ENCODE measurements at places on chromosomes 2 and 18.

DNA sequence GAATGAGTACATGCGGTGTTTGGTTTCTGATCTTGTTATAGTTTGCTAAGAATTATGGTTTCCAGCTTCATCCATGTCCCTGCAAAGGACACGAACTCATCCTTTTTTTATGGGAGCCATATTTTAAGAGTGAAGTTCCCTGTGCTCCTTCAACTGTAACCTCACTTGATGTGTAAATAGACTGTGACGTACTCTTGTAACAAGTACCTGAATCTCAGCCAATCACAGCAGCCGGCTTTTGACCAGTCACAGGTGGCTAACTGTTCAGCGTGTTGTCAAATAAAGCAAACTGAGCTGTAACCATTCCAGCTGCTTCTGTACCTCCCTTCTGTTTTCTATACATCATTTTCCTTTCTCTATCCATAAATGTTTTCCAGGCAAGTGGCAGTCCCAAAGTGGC lies 774.3 kb upstream of the HS6ST1 start:
- DNase-seq, result no peak

DNA sequence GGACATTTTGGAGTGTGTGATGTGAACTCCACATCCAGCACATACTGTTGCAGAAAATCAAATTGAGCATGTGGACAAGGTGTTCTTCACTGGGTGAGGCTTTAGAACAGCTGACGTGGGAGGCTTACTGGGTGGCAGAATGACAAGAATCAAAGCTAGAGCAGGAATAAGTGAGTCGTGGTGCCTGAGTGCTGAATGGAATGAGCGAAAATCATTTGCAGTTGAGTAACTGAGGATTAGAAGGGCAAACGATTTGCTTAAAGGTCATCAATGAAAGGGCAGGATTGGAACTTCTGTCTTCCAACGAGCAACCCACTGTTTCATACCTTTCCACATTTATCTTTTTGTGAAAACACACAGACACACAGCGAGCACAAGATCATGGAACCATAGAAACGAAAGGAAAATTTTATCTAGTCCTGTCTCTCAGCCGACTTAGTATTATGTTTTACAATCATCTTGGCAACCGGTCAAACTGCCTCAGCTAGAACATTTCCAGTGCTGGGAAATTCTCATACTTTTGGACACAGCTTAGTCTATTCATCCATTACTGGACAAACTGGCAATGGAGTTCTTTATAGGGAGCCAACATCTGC lies 7.2 kb upstream of the DAW1 start:
- DNase-seq, result no peak

DNA sequence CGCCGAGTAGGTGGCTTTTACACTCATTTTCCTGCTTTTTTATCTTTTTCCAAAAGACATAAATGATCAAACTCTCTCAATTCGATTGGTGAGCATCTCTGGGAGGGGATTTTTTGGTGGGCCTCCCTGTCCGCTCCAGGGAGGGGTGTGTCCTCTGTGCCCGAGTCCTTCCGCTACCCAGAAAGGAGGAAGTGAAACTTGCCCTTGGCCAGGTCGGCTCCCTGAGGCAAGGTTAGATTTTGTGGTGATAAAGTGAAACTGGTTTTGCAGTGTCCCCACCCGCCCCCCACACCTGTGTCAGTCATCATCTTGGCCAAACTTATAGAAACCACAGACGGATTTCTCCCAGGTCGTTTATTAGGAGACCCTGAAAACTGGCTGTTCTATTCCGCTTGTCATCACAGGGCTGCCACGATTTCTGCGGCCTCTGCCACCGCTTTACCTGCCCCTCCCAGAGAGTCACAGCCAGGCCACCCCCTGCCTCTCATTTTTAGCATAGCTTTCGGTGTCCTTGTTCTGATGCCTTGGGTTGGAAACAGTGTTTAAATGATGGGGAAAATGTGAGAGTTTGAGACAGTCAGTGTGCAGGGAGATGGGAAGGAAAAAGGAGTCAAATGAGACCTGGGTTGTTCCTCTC lies 93.6 kb downstream of the SH3BP4 start:
- peak; percentile 19 for DNase-seq

DNA sequence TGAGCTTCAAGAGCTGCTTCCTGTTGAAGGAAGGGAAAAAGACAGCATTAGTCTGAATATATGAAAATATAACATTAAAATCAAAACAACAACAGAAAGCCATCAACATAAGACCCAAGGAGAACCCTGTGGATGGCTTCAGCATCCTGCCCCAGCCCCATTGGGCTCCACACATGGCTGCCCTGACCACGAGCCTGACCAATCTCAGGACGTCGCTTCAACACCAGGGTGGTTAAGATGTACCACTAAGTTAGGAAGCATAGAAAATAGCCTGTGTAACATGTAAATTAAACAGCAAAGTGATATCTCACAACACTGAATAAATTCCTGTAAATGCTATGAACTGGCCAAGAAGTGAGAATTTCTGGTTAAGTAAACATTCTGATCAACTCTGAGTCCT lies 77.2 kb upstream of the CD226 start:
- DNase-seq, result peak; percentile 11

DNA sequence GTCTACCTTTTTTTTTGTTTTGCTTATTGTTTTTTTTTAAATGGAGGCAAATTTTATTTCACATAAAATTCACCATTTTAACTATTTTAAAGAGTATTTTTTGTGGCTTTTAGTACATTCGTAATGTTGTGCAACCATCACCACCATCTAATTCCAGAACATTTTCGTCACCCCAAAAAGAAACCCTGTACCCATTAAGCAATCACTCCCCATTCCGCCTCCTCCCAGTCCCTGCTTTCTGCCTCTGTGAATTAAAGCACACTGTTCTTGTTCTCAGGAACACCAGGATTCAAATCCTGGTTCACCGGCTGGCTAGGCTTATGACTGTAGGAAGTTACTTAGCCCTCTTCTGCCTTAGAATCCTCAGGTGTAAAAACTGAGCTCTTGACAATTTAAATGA lies 36.9 kb upstream of the EPAS1 start:
- no peak for DNase-seq

DNA sequence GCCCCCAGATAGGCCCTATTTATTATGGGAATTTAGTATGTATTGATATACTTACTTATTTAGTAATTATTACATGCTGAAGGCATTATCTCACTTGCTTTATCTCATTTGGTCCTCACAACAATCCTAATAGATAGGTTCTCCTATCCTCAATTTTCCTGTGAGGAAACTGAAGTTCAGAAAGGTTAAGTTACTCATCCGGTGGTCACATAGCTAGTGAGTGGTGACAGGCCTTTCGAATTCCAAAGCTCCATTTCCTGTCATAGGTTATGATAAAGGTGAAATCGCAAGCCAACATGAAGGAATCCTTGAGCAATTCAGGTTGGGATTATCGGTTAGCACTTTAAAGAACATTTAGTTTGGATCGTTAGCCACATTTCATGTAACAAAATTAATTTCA lies 33.3 kb downstream of the NAB1 start:
- no peak for DNase-seq

GRCh38 chr2:234911271-234911670 lies 40.5 kb upstream of the SH3BP4 start:
- no peak for DNase-seq

DNA sequence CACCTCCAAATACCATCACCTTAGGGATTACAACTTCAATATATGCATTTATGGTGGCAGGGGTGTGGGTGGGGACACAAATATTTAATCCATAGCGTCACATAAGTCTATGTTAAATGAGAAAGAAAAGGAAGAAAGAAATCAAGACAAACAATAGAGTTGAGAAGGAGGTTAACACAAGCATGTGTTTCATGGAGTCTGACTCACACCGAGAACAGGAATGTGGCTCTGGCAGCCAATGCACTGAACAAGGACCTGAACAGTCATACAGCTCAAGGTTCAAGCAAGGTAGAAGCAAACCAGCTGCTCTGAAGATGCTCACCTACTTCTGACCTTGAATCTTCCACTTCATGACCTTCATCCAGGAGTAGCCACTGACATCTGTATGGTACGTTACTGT lies 36.2 kb upstream of the LPIN1 start:
- no peak for DNase-seq

DNA sequence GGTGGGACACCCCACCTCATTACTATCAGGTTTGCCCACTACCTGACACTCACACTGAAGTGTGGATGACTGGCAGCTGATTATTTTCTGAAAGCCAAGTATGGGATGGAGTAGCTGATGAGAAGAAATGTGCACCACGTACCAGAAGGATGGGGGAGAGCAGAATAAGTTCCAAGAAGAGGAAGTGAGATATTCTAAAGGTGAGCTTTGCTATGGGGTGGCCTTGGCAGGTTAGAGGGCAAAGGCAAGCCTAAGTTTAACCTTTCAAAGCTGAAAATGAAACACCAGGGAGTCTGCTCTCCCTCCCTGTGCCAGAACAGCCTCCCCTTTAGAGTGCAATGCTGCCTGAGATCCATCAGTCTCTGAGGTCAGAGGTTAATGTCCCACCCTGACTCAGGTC lies 196.1 kb upstream of the OSR1 start:
- no peak for DNase-seq

- DNase-seq, result no peak
These were observed 18.4 kb downstream of the CTDP1 start for GRCh38 chr18:79697976-79698375.

DNA sequence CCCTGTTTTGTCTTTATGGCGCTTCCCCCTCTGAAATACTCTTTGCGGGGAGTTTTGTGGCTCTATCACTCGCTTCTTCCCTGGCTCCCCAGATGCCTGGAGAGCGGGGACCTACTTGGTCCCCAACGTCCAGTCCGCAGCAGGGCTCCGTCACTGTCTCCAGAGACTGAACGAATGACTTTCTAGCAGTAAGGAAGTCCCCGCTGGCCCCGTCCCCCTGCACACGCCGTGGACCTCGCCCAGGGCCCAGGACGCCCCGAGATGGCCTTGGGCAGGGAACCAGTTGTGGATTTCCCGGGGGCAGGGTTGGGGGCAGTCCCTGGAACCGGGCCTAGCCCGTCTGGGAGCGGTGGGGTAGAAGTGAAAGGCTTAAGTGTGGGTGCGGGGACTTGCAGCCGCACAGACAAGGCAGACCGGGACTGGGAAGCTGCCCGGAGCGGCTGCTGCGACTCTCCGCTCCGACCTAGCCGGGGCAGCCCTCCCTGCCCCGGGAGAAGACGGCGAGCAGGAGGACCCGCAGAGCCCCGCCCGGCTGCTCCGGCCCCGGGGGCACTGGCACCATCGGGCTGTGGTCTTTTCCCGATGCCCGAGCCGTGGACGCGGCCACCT lies 821 bp upstream of the EPHA4 start:
- DNase-seq, result peak; percentile 20

GRCh38 chr2:146214394-146214929 lies 1630.4 kb upstream of the ACVR2A start:
- DNase-seq, result no peak

GRCh38 chr2:40367652-40368051 lies 84.2 kb downstream of the SLC8A1 start:
- no peak for DNase-seq

GRCh38 chr2:96152304-96153161 lies 7.3 kb upstream of the DUSP2 start:
- no peak for DNase-seq

GRCh38 chr2:113973810-113974209 lies 83.9 kb downstream of the ACTR3 start:
- DNase-seq, result no peak

DNA sequence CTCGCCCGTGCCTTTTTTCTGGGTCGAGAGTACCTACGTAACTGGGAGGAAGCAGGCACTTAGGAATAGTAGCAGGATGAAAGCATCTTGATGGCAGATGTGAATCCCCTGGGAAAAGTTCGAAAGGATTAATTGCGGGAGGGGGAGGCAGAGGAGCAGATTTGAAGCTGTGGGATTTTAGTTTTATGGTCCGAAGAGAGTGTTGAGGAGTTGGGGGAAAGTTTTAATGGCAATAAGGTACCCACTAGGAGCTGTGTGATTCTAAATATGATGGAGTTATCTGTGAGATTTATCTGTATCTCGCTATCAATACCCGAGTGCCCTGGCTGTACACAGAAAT lies 1.1 kb downstream of the AGFG1 start:
- DNase-seq, result no peak

DNA sequence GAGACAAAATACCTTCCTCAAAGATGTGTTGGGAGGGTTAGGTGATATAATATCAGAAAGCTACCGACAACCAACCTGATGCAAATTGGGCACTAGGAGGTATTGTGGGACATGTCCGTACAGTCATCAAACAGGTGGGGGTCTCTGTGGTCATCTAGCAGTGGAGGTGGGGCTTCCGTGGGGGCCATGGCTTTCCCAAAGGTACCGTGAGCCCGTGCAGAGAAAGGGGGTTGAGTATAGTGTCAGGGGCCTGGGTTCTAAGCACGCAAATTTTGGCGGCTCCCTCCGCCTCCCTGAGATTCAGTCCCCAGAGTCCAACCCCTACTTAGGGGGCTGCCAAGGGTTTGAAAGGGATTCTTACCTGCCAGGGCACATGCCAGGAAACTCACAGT lies 32.6 kb downstream of the HJURP start:
- no peak for DNase-seq

DNA sequence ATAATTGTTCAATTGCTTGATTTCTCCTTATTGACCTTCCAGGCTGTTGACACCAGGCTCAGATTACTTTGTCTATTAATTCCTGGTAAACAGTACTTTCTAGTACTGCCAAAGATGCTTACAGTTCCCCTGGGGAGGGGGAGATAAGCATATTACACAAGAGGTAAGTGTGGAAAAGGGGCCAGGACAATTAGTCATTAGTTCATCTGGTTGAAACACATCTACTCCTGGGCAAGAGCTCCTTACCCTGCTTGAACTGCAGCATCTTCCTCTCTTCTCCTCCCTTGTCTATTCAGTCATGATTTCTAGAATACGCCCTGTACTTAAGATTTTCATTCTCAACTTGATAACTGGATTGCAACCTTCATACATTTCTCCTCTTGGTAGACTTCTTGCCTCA lies 10.4 kb upstream of the SPATS2L start:
- DNase-seq, result no peak

DNA sequence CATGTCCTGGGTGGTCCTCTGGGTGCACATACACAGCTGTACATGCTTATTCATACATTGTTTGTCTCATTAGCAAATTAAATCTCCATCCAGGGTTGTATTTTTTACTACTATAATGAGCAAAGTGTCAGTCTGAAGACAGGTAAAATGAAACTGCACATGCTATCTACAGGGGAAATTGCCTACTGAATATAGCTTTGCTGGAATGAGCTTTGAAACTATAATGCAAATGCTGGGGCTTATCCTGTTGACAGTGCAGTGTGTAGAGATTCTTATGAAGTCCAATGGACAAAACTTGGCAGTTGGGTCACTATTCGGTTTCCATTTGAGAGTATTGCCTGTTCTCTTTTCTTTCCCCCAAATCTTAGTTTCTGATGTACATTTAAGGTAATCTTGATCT lies 292.8 kb upstream of the LRP1B start:
- DNase-seq, result no peak

DNA sequence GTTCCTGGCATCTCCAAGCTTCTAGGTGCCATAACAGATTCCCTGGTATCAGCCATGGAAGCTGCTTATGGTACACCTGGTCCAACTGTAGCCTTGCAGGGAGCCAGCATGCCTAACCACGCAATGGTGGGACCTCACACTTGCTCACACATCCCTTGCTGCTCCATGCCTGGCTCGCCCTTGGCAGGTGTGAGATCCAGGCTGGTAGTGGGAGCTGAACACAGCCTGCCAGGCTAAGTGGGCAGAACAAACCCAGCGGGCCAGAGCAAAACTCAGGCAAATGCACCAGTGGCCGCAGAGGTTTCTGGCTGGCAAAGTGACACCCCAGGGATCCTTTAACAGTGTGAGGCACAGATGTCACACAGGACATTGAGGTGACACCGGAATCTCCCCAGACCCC lies 185.8 kb downstream of the NDUFA10 start:
- DNase-seq, result no peak

Measured in activated CD4-positive, alpha-beta T cell treated with anti-CD3 and anti-CD28 coated beads, Interleukin-2, Interleukin-6, amounts not matched to agents 100 ng/mL and 50 ng/mL, durations not matched to agents 16 hours and 8 hours (primary cell).